ENCODE measurements at places on chromosomes 7 and 10. TPM values are rescaled to one million over a fixed set of nuclear protein-coding genes. Genes with fewer than 3 reads are reported as not detected.

Gene CCNJ
- 8.6 TPM for total RNA-seq

Gene FEZF1
- not detected for total RNA-seq

Gene NXPH1
- not detected for total RNA-seq

Gene GDF10
- total RNA-seq = not detected

Gene ADARB2
- not detected for total RNA-seq

Gene GCK
- total RNA-seq = 0.73 TPM

Gene ANXA8L1
- 0.36 TPM for total RNA-seq

Gene HGF
- 0.36 TPM for total RNA-seq

Gene VGF
- total RNA-seq = 183 TPM

Gene SMO
- 24.0 TPM for total RNA-seq

Gene CCZ1B
- 46.0 TPM for total RNA-seq

Gene LDB3
- 1.7 TPM for total RNA-seq

Data from melanocyte of skin (primary cell).